Stimulated activated CD4-positive, alpha-beta T cell treated with anti-CD3 and anti-CD28 coated beads, TNF-alpha, amount 100 ng/mL, for 24 hours (primary cell): ENCODE measurements at places on chromosomes 5 and 9.

DNA sequence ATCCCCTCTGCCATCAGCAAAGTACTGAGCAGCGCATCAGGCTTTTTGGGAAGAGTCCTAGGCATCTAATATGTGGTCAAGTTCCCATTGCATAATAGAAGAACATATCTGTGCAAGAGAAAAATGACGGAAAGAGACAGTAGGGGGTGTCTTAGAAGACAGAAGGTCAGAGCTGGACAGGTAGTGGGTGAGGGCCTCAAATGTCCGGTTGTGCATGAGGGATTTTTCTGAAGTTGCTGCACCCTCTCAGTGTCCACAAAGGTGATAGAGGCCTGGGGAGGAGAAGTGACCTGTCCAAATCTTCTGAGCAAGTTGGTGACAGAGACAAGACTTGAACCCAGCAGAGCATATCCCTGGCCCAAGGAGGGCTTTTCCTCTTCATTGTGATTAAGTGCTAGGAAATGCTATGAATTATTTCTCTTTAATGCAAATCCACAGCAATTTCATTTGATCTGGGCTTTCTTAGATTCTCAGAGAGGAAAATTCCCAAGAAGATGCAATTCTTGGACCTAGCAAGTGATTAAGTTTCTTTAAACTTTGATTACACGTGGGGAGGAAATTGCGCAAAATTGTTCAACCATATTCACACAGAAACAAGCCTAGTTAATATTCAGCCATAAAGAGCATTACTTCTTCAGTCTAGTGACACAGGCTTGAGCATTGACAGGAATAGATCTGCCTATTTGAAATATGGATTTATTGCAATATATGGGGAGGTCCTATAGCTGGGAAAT is at the start of gene OR2S2:
TSS of gene OR2S2 (minus strand) at position 51 of the 734 bp plus-strand sequence. CDS start 56 bp downstream, outside the sequence.
- no peak for DNase-seq

DNA sequence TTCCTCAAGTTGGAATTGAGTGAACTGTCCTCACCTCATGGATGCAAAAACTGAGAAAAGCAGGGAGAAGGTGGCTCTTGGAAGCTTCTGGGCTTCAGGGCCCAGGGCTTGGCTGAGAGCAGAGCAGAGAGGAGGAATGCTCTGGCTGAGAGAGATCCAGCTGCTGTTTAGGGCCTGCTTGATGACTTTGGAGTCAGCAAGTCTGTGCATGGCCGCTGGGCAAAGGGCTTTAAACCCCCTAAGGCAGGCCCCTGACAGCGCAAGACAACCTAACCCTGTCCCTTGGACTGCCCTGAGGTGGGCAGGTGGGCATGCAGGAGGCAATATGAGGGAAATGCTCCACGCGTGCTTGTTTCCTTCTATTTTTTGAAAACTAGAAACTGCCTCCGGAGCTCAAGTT is 8.6 kb downstream of the STC2 start:
- no peak for DNase-seq

- DNase-seq, result no peak
Measured at GRCh38 chr9:2872250-2872930, 28.5 kb upstream of the PUM3 start.

GRCh38 chr5:7714119-7714518 is 136.8 kb downstream of the CFAP90 start:
- no peak for DNase-seq

DNA sequence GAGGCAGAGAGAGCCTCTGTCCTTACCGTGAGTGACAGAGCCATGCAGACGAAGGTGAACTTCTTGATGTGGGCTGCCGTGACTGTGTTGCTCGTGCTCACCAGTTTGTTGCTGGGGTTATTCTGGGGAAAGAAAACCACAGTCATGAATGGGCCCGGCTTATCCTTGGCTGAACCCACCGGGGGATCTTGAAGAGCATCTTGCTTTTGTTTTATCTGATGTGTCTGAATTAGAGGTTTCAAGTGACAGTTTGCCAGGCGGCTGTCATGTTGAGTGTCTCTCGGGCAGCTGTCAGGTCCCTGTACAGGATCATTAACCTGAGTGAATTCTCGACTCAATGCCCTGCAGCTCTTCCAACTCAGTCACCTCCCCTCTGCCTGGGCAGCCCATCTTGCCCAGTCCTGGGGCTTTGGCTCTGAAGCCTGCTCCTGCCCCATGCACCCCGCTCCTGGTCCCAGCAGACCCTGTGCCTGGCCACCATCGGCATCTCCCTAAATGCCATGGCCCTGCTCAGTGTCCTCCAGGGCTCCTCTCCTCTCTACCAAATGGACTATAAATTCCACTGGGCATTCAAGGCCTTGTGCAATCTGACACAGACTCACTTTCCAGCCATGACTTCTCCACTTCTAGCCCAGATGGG is 77.4 kb downstream of the OTULIN start:
- DNase-seq, result no peak

DNA sequence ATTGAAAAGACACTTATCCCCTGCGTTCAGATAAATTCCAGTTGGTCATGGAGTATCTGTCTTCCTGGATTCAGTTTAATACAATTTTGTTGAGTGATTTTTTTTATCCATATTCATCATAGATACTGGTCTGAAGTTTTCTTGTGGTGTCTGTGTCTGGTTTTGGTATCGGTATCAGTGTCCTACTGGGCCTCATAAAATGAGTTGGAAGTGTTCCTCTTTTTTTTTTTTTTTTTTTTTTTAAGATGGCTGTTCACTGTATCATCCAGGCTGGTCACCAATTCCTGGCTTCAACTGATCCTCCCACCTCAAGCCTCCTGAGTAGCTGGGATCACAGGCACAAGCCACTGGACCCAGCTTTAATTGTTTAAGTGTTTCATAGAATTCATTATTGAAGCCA is 2.9 kb upstream of the CAMSAP1 start:
- no peak for DNase-seq

DNA sequence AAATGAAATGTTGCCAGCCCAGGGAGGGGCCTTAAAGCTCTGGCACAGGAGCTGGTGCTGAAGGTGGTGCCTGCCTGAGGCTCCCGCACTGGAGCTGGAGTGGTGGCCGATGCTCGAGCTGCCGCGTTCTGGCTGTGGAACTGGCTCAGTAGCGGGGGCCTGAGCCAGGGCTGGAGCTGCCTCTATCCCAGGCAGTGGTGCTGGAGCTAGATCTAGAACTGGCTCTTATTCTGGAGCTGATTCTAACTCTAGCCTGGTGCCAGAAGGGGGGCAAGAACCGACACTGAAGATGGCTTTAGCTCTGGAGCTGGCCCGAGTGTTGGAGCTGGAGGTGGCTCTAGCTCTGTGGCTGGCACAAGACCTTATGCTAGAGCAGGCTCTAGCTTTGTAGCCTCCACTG is 19.2 kb downstream of the OBP2B start:
- DNase-seq, result no peak

- DNase-seq, result no peak
Measured at GRCh38 chr5:174134545-174134944, 89.0 kb downstream of the NSG2 start.
